ENCODE measurements at places on chromosomes 7 and 10.

DNA sequence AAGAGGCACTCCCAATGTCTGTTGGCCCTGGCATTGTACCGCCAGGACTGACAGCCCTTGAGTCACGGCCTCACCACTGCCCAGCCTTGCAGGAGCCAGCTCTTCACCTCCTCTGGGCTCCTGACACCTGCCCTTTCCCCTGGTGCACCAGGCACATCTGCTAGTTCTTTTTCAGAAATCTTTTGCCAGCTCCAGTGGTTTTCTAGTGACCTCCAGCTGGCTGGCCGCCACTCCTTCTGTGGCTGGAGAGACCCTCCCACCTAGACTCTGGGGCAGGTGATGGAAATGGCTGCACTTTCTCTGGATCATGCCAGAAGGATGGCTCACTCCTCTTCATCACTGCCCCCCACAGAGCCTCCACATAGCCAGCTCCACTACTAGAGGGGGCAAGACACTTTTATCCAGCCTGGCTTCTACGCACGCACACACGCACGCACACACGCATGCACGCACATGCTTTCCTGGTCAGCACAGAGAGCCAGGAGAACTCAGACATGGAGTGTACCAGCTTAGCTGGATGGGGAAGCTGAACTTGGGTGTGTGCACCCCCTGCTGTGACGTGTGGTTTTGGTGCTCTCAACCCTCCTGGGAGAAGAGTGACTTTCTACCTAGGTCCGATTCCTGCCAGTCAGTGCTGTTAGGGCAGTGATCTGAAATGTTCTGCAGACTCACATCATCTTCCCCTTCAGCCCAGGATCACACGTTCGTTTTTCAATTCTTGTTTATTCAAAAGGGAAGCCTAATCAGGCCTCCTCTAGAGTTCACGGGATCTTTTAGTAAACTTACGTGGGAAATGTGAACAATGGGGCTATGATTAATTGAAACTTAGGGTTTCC is 222.0 kb downstream of the PRPF18 start:
- no peak for DNase-seq

DNA sequence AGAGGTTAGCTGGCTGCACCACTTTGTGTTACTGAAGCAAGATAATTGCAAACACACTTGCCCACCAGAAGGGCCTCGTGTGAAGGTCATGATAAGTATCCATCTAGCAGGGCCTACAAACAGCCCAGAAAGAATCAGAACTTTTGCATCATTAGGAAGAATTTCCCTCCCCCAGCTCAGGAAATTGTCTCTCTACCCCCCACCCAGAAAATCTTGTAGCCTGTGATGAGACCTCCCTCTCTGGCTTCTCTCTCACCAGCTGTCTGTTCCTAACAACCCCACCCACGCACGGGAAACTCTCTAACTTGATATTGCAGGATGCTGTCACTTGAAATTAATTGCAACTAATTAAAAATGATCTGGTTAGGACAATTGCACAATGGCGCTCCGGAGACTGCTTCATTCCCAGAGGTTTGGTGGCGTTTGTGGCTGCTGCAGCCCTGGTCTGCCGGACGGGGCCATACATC is 34.5 kb downstream of the ZNF503 start:
- DNase-seq = no peak

DNA sequence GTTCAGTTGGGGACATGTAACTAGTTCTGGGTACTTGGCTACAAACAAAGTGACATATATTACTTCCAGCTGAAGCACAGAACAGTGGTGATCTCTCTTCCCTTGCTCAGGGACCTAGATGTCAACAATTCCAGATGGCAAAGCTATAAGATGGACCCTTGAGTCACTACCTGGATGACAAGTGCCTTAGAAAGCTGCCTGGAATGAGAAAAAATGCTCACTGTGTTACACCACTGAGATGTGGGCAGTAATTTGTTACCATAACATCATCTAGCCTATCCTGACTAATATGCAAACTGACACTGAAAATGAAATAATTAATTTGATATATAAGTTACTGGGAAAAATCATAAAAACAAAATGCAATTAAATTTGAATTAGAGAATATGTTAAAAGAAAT is 16.4 kb upstream of the CTTNBP2 start:
- no peak for DNase-seq

DNA sequence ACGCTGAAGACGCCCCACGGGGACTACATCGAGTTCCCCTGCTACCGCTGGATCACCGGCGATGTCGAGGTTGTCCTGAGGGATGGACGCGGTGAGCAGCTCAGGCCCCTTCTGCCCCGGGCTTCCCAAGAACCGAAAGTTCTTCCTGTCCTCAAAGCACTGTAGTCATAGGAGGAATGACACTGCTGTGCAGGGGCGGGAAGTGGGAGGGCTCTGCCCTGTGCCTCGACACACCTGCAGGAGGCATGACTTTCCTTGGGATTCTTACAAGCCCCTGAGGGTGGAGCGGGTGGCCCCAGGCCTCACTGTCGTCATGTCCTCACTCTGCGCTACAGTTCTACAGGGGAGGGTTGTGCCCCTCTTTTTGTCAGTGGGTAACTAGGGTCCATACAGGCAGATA is 8.6 kb downstream of the ALOX5 start:
- DNase-seq = no peak

GRCh38 chr10:125783957-125784356 is 8.3 kb upstream of the MMP21 start:
- DNase-seq = no peak

GRCh38 chr10:21171936-21172541 is 274.9 kb upstream of the NEBL start:
- no peak for DNase-seq

DNA sequence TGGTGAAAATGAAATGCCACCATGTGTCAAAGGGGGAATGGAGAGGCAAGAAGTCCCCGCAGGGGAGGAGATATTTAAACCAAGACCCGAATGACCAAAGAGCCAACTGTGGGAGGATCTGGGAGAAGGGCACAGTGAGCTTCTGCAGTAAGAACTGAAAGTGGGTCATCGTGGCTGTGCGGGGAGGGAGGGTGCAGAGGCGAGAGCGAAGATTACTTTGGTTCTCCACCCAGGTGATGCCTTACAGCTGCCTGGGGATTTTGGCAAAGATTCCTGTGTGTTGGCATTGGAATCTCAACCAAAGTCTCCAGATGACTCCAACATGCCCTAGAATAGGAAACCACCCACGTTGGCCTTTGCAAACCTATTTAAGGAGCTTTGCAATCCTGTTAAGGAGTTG is 44.2 kb upstream of the ADAM12 start:
- DNase-seq = no peak

- peak; percentile 15 for DNase-seq
Measured at GRCh38 chr7:36777062-36777461, 52.8 kb upstream of the AOAH start.

DNA sequence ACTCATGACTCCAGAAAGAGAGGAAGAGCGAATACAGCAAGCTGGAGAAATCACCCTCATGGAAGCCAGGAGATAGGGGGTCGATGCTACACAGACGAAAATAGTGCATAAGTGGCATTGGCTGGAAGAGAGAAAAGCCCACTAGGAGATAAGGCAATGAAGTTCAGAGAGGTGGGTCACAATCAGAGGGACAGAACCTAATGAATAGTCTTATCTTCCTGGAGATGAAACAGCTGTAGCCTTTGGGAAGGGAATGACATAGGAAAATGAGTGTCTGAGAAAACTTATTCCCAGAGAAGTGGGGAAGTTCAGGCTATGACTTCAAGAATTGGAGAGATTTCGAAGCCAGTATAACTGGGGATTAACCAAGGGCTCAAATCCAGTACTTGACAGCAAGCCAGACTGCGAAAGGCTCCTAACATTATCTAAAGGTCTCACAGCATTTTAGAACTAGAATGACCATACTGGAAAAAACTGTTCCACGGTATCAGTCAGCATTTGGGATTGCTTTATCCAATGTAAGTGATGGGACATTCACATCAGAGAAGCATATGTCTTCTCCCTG is 211.1 kb downstream of the ZNF365 start:
- DNase-seq = no peak

- DNase-seq = no peak
Measured at GRCh38 chr10:69043931-69044531, 43.9 kb upstream of the SRGN start.

DNA sequence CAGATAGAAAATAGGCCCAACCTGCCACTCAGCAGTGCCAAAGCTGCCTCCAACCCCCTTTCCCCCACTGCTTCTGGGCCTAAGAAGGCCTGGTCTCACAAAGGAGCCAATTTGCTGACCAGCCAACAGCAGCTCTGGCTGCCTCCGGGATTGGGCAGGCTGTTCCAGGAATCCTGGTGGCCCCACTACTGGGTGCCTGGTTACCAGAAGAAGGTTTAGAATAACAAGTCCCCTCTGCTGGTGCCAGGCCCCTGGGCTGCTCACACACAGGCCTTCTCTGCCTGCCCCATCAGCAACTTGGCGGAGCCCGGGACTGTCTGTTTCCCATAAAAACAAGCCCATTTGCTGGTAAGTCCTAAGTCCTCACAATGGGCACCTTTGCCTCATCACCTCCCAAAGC is 1.2 kb downstream of the PHKG1 start:
- no peak for DNase-seq

DNA sequence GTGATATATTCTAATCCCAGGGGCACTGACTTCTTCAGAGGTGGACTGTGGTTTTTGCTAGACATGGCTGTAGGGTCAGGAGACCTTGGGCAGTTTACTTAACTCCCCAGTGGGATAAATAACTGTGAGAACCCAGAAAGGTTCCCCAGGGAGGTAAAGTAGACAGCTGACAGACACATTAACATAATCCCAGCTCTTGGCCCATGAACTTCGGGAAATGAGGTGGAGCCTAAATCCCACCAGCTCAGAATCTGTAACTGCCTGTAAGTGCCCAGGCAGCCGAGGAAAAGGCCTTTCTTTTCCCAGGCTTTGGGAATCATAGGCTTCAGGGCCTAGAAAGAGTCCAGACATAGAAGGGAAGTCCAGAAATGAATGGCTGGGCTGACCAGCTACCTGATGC is 106.0 kb downstream of the LRRC18 start:
- DNase-seq = no peak

- DNase-seq = peak; percentile 23
Measured at GRCh38 chr7:100476903-100477870, 1.8 kb downstream of the TSC22D4 start.

- DNase-seq = no peak
Measured at GRCh38 chr10:18100669-18101068, 39.6 kb upstream of the CACNB2 start.

DNA sequence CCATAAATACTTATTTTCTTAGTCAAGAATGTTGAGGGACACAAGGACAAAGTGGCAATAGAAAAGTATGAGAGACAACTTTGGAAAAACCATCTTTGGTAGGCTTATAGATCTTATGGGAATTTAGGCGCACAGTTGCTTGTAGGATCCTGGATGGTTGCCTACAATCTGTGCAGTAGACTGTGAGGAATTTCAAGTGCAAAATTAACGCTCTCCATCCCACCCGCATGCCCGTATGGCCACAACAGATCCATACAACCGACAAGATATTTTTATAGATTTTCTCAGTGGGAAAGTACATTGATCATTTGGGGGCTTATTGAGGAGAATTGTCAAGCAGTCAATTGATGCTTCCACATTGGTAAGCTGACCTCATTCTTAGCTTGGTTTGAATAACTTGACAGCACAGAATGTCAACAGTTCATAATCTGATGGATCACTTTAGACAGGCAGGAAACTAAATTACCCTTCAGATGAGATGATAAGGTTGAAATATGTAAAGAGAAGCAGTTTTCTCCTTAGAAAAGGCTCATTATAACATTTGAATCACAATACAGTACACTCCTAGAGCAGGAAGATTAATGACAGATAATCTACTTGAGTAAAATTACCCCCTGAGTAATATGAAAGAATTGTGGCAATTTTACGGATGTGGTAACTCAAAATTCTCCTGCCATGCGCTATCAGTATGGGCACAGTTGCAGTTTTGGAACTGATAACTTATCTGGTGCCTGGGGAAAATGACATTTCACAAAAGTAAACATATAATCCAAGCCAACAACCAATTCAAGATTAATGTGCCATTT is 479.7 kb downstream of the KIF20B start:
- no peak for DNase-seq

- no peak for DNase-seq
Measured at GRCh38 chr7:116546054-116546453, 21.2 kb downstream of the CAV1 start.

DNA sequence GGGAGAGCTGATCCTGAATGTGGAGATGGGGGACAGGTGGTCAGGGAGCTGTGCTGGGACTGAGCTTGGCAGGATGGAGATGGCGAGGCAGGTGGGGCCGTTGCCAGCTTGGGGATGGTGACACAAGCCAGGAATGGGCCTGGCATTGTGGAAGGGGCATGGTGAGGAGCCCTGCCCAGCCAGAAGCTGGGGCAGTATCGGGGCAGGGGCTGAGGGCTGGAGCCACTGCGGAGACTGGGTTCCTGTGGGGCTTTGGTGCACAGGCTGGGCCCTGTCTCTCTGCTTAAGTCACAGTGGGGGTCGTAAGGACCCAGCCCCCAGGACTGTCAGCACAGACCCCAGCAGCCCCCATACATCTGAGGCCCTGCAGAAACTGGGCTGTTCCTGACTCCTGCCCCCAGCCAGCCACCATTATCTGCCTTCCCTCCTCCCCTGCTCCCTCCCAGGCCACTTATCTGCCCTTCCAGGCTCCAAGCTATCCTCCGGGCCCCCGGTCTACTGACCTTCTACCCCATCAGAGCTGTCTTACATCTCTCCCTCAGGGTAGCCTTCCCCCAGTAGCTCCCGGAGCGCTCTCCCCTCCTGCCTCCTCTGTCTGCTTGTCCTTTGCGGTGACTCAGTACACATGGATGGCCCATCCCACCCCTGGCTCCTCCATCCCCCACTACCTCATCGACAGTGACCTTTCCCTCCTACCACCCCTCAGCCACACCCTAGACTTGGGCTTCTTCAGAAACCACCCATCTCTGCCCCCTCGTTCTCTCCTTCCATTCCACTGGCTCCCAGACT is 44.2 kb downstream of the PPIF start:
- DNase-seq = no peak

- no peak for DNase-seq
Measured at GRCh38 chr10:48464121-48464870, 140.6 kb downstream of the ARHGAP22 start.

DNA sequence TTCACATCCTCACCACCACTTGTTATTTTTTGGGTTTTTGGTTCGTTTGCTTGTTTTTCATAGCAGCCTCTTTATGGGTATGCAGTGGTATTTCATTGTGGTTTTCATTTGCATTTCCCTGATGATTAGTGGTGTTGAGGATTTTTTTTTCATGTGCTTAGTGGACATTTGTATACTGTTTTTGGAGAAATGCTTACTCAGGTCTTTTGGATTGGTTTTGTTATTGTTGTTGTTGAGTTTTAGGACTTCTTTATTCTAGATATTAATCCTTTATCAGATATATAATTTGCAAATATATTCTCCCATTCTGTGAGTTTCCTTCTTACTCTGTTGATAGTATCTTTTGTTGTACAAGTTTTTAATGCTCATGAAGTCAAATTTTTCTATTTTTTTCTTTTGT is 42.8 kb downstream of the GAD2 start:
- no peak for DNase-seq

DNA sequence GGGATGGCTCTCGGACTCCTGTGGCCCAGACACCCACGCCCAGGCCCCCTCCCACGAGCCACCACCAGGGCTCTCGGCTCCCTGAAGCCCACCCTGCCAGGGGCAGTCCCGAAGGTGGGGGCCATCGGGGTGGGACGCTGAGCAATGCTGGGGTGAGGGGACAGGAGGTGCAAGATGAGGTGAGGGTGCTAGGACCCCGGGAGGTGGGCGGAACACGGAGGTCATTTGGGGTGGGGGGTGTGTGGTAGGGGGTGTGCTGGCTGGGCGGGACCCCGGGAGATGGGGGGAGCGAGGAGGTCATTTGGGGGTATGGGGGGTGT is 17.0 kb upstream of the LFNG start:
- no peak for DNase-seq

GRCh38 chr10:71040846-71041605 is 152.7 kb upstream of the PCBD1 start:
- DNase-seq = no peak

Data from stimulated activated CD4-positive, alpha-beta T cell treated with anti-CD3 and anti-CD28 coated beads, Interleukin-1b, Interleukin-23, amount 100 ng/mL, for 4 hours (primary cell).